ENCODE measurements at places on chromosomes 1 and 21. TPM values are rescaled to one million over a fixed set of nuclear protein-coding genes. Genes with fewer than 3 reads are reported as not detected.

GRCh38 chr1:248372394-248372793, 3.2 kb upstream of the OR2T6 start:
- DNase-seq = no peak
- H3K4me3 ChIP-seq = no peak overlapping the region
- no peaks in the 10 kb centered on the region for H3K36me3 ChIP-seq

- no peak for DNase-seq
- H3K4me1 ChIP-seq = peaks cover 16% of the 10 kb centered on the region
- H3K4me3 ChIP-seq = peak overlapping the region; percentile 84
These were observed 2.1 kb downstream of the C1orf21 start for GRCh38 chr1:184388971-184389370.

- H3K27ac ChIP-seq = no peak overlapping the region
- no peak for DNase-seq
- H3K4me3 ChIP-seq = no peak overlapping the region
- peaks cover 10% of the 10 kb centered on the region for H3K4me1 ChIP-seq
- no peaks in the 10 kb centered on the region for H3K27me3 ChIP-seq
These were observed 7.9 kb downstream of the ACOT7 start for GRCh38 chr1:6385488-6386191.

DNA sequence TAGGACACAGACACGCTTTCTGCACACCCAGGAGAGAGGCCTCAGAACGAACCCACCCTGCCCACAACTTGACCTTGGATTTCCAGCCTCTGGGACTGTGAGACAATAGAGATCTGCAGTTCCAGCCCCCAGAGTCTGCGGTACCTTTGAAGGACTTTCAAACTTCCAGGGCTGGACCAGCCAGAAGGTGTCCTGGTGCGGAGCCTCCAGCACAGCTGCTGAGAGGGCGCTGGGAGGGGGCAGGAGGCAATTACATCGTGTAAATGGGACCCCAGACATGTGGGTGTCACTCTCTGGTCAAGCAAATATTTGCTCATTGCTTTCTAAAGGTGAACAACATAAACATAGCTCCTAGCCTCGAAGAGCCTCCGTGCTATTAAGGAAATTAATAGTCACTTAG, 58.7 kb upstream of the ACTRT2 start:
- H3K4me1 ChIP-seq = no peaks in the 10 kb centered on the region
- H3K4me3 ChIP-seq = no peak overlapping the region
- H3K27ac ChIP-seq = no peak overlapping the region
- H3K36me3 ChIP-seq = no peaks in the 10 kb centered on the region

- no peak overlapping the region for H3K27ac ChIP-seq
- peaks cover 7% of the 10 kb centered on the region for H3K27me3 ChIP-seq
- no peak for DNase-seq
- no peak overlapping the region for H3K4me3 ChIP-seq
- H3K4me1 ChIP-seq = no peaks in the 10 kb centered on the region
- no peaks in the 10 kb centered on the region for H3K36me3 ChIP-seq
These were observed 131.4 kb upstream of the F3 start for GRCh38 chr1:94672934-94673333.

DNA sequence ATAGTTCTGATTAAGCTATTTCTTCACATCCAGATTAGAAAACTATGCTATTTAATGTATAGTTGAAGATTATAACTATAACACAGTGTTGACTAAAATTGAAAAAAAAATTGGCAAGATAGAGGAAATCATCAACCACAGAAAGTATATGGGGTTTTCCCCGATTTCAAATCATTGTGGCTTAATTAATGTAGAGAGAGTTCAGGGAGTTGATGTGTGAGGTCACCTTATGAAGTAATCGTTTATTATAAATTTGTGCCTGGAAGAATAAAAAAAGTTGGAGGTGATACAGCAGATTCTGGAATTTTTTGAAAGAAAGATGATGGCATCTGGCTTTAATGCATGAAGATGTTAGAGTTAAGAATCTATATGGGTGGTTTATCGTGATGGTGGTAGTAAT, 84.3 kb downstream of the PTGS2 start:
- no peak overlapping the region for H3K4me3 ChIP-seq
- DNase-seq = no peak
- no peaks in the 10 kb centered on the region for H3K36me3 ChIP-seq
- no peak overlapping the region for H3K27ac ChIP-seq
- H3K27me3 ChIP-seq = peaks cover 40% of the 10 kb centered on the region

GRCh38 chr1:220818421-220819173, 31.9 kb downstream of the MTARC1 start:
- H3K27me3 ChIP-seq = no peaks in the 10 kb centered on the region
- no peak for DNase-seq
- H3K27ac ChIP-seq = no peak overlapping the region
- no peaks in the 10 kb centered on the region for H3K36me3 ChIP-seq
- no peak overlapping the region for H3K4me3 ChIP-seq
- H3K4me1 ChIP-seq = no peaks in the 10 kb centered on the region

DNA sequence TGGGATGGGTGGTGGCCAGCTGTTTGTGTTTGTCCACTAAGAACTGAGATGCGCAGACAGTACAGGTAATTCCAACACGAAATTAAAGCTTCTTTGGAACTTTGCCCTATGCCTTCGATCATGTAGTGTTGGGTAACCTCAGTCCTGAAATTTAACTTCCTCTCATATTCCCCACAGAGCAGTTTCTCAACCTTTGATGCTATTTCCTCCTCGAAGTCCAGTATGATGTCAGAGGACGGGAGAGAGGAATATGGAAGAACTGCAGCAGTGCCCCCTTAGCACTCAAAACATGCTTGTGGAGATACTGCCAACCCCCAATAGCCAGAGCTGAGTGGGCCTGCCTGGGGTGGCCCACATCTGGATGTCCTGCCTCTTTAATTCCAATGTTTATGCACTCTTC, 3.6 kb downstream of the LPAR3 start:
- H3K27ac ChIP-seq = no peak overlapping the region
- H3K4me1 ChIP-seq = peaks cover 24% of the 10 kb centered on the region
- peaks cover 30% of the 10 kb centered on the region for H3K27me3 ChIP-seq
- H3K4me3 ChIP-seq = no peak overlapping the region

DNA sequence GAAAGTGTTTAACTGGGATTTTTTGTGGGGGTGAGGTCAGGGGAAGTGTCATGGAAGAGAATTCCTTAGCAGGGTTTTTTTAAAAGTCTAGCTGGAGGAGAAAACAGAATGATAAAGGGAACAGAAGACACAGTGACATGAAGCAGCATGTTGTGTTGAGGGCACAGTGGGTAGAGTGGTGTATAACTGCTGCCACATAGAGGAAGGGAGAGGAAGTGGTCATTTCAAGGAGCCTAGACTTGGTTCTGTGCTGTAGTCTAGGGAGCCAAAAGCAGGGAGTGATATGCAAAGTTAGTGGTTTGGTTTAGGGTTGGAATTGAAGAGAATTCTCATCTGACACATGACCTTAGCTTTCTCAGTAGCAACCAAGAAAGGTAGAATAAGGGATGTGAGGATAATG, 10.2 kb downstream of the EEIG2 start:
- H3K27ac ChIP-seq = no peak overlapping the region
- no peaks in the 10 kb centered on the region for H3K27me3 ChIP-seq
- no peaks in the 10 kb centered on the region for H3K4me1 ChIP-seq
- H3K36me3 ChIP-seq = peaks cover 3% of the 10 kb centered on the region
- DNase-seq = peak; percentile 73

GRCh38 chr21:21722731-21723130, 724.5 kb downstream of the NCAM2 start:
- H3K4me1 ChIP-seq = no peaks in the 10 kb centered on the region
- H3K36me3 ChIP-seq = no peaks in the 10 kb centered on the region
- H3K4me3 ChIP-seq = no peak overlapping the region
- H3K27ac ChIP-seq = no peak overlapping the region
- no peak for DNase-seq
- no peaks in the 10 kb centered on the region for H3K27me3 ChIP-seq

DNA sequence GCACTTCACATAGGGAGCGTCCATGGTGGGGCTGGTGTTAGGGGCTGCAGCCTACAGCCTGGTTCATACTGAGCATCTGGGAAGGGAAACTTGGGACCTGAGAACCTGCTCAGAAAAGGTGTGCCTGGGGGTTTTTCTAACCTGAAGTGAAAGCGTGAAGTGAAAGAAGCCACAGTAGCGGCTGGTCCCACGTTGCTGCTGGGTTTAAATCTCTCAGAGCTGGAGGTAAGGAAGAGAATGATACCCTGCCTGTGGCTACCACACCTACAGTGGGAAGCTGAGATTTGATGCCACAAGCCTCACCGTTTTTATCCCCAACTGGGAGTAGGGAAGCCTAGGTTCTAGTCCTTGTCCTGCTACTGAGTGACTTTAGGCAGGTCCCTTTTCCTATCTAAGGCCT, 21.0 kb upstream of the FUCA1 start:
- H3K27me3 ChIP-seq = peaks cover 17% of the 10 kb centered on the region
- H3K27ac ChIP-seq = no peak overlapping the region
- no peaks in the 10 kb centered on the region for H3K36me3 ChIP-seq
- H3K4me3 ChIP-seq = no peak overlapping the region
- no peaks in the 10 kb centered on the region for H3K4me1 ChIP-seq
- no peak for DNase-seq

DNA sequence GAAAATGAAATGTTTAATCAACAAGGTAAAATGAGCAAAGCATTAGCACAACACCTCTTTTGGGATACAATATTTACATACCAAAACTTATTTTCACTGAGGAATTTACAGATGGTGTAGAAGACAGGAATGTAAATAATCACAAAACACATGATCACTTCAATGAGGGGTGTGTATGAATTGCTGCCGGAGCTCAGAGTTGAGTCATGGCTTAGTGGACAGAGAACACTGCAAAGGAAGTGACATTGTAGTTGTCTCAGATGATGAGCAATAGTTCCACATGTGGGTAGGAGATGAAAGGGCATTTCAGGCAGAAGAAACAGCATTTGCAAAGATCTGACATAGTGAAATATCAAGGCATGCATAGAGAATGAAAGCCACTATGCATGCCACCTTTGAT, 5.6 kb upstream of the KPRP start:
- H3K36me3 ChIP-seq = no peaks in the 10 kb centered on the region
- DNase-seq = peak; percentile 33
- no peak overlapping the region for H3K4me3 ChIP-seq
- no peak overlapping the region for H3K27ac ChIP-seq

- no peaks in the 10 kb centered on the region for H3K36me3 ChIP-seq
- peaks cover 3% of the 10 kb centered on the region for H3K4me1 ChIP-seq
- H3K4me3 ChIP-seq = no peak overlapping the region
These were observed 45.3 kb downstream of the KCNC4 start for GRCh38 chr1:110255392-110255787.

DNA sequence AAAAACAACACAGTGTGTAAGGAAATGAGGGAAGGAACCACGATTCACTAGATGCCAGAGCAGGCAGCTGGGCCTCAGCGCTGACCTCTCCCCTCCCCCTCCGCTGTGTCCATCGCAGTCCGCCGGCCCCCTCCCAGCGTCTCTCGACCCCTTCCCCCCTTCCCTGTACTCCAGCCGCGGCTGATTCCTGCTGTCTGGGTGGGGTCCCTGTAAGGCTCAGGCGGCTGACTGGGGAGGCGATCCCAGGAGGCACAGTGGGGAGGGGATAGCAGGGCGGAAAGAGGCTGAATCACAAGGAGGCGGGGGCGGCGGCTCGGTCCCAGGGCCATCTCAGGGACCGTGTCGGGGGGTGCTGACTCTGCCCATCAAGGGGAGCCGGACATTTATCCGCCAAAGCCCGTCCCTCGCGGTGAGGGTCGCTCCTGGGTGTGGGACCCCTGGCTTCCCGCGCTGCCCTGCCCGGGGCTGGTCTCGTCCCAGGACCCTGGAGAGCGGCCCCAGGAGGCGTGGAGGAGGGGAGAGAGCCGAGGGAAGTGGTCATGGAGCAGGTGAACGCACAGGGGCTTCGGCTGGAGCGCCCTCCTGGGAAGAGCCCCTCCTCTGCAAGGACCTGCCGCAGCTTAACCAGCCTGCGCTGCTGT, 241.9 kb downstream of the PTPRU start:
- H3K4me1 ChIP-seq = no peaks in the 10 kb centered on the region
- H3K4me3 ChIP-seq = no peak overlapping the region
- H3K27ac ChIP-seq = no peak overlapping the region
- peaks cover 40% of the 10 kb centered on the region for H3K27me3 ChIP-seq
- no peaks in the 10 kb centered on the region for H3K36me3 ChIP-seq

- peaks cover 16% of the 10 kb centered on the region for H3K36me3 ChIP-seq
- peaks cover 19% of the 10 kb centered on the region for H3K4me1 ChIP-seq
- no peak for DNase-seq
- peaks cover 75% of the 10 kb centered on the region for H3K27me3 ChIP-seq
- no peak overlapping the region for H3K4me3 ChIP-seq
These were observed 752 bp upstream of the ACTA1 start for GRCh38 chr1:229434641-229435051.

DNA sequence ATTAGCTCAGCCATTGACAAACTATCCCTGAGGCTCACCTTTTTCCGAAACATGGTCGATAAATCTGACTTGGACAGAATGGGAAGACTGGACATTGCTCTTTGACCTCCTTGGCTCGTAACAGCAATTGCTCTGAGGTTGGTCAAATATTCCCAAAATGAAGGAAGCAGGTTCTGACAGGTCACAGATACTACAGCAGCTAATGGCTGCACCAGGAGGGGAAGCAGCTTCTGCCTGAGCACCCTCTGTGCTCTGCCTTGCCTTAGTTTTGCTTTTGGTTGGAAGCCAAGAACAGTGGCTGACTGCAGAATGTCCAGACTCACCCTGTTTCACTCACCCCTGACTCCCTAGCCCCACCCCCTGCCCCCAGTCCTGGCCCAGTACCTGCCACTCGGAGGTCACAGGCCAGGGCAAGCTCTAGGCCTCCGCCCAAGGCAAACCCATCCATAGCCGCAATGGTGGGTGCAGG, 15.4 kb downstream of the ECHDC2 start:
- H3K4me3 ChIP-seq = no peak overlapping the region
- H3K27me3 ChIP-seq = no peaks in the 10 kb centered on the region
- no peak for DNase-seq

DNA sequence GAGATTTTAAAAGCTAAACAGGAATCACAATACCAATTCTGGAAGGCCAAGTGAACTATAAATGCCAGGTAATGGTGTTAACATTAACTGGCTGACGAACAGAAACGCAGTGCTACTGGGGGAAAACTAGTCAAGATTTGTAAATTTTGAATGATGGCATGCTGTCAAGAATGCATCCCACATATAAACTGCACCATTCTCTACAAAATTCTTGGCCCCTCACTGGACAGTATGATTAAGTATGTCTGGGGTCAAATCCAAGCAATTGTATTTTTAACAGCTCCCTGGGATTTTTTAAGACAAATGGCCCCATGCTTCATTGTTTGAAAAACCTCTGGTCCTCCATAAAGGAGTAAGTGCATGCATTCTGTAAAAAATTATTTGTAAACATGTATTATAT, 73.2 kb upstream of the COA6 start:
- no peaks in the 10 kb centered on the region for H3K4me1 ChIP-seq
- peaks cover 20% of the 10 kb centered on the region for H3K27me3 ChIP-seq
- no peak overlapping the region for H3K27ac ChIP-seq
- H3K4me3 ChIP-seq = no peak overlapping the region
- DNase-seq = no peak

The FAM72D gene
- total RNA-seq = 7.5 TPM

The ANGPTL1 gene
- total RNA-seq = not detected

The USH2A gene
- not detected for total RNA-seq

The THRAP3 gene
- 157 TPM for total RNA-seq

The DNAJB4 gene
- total RNA-seq = 10.3 TPM

The PADI1 gene
- total RNA-seq = not detected

The LCA5L gene
- not detected for total RNA-seq

The CD52 gene
- 297 TPM for total RNA-seq

The AMY1A gene
- not detected for total RNA-seq

The TARS2 gene
- total RNA-seq = 68.8 TPM

Data from activated CD4-positive, alpha-beta T cell treated with anti-CD3 and anti-CD28 coated beads, Interleukin-2, amount 10 ng/mL, durations not matched to agents 24 days and 14 days (primary cell).